ENCODE measurements at places on chromosomes 4 and X.

GRCh38 chr4:80201252-80202151, 4.2 kb downstream of the PRDM8 start:
- no peak for DNase-seq

- no peak for DNase-seq
Observed at GRCh38 chr4:169179609-169180521, 90.9 kb downstream of the SH3RF1 start.

DNA sequence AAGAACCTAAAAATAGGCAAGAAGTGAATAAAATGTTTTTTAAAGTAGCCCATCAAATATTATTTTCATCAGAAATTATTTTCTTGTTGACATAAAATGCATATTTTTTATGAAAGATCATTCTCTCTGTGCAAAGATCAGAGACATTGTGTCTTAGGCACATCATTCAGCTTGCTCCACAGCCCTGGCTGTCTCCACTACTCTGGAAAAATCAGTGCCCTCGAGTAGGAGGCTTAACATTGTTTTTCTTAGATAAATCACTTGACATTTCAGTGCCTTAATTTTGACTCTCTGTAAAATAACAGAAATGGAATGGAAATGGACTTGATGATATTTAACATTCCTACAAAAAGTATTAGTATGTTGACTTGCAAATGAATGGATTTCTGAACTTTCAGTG, 77.9 kb downstream of the FAT4 start:
- no peak for DNase-seq

- no peak for DNase-seq
Observed at GRCh38 chr4:8328866-8329559, 59.5 kb downstream of the HTRA3 start.

- DNase-seq, result no peak
Observed at GRCh38 chrX:109378281-109378680, 103.6 kb downstream of the GUCY2F start.

DNA sequence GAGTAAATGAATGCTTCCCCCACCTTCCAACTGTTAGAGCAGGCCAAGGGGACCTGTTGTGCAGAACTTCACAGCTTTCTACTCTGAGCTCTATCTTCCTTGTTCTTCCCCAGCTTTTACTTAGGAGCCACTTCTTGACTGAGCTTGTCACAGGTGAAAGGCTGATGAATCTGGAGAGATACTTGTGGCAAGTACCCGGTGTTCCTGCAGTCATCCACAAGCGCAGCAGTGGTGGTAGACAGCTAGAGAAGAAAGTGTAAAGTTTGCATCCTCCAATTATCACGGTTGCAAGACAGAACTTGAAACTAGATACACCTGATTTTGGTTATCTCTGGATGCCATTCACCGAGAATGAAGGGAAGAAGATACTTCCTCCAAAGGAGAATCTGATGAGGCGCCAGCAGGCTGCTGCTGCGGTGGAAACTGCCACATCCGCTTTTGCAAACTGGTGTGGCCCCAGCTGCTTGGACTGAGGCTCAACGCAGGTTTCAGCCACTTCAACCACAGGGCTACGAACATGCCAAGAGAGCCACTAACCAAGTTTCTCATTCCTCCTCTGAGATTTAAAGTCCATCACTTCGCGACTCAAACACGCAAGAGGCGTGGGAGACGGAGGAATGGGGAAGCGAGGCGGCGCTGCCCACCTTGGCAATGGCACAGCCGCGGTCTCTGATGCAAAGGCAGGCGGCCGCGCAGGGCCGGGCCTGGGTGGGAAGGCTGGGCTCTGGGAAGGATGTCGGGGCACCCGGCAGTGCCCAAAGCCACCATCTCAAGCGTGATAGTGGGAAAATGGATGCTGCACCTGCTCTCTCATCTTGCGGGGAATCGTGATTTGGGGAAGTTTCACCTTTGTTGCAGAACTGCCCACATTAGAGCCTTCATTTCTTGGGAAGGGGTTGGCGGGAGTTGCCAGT, 1.3 kb upstream of the FHIP1A start:
- DNase-seq, result peak; percentile 67

DNA sequence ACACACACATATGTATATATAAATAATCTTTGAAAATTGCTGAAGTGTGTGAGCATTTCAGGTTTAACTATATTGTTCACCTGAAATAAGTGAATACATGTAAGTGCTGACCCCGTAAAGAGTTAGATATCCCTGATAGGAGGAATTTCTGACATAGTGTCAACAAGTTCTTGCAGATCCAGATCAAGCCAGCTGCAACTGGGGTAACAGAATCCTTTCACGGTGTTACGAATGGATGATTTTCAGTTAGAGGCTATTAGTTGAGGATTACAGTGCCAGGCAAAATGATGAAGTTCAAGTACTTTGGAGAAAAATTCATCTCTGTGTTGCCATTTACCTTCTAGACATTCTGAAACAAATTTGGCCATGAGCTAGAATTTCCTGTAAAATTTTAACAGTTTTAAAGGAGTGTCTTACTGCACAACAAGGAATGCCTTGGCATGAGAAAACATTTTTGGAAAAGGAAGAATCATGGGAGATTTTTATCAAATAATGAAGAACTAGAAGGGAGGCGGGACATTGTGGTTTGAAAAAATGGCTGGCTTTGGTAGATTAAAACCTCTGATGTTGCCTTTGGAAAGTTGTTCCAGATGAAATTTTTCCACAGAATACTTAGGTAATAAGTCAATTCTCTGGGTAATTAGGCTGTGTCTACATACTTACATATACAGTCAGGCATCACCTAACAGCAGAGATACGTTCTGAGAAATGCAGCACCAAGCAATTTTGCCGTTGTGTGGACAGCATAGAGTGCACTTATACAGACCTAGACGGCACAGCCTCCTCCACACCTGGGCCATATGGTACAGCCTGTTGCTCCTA, 84.4 kb upstream of the FAT1 start:
- no peak for DNase-seq
